Non-pigmented ciliary epithelial cell (primary cell): ENCODE measurements at places on chromosomes 3 and 15.

GRCh38 chr15:69808756-69809155, 289.0 kb downstream of the TLE3 start:
- no peak for DNase-seq

DNA sequence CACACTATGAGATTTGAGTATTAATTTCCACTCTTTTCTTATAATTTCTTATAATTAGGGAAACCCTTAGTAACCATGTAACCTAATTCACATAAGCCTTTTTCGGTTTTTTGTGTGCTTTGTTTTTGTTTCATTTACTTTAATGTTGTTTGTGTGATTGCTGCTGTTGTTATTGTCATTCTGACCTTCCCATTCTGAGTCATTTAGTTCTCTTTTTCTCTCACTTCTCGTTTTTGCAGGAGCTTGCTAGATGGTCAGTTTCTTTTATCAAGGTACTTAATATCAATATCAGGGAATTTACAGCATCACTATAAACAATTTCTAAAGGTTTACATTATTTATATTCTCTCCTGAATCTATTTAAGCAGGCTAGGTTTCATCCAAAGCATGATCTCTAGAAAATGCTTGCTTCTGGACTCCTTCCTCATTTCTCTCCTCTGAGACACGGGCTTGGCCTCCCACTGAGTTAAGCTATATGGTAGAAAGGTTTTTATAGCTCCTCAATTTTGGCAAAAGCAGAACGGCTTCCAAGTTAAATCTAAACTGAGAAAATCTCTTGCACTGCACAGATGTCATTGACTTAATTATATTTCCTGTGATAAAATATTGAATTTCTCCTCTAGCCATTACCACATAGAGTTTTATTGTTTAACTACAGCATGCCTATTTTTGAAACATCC, 534.2 kb downstream of the NSUN3 start:
- DNase-seq = no peak

GRCh38 chr3:183493296-183494045, 62.0 kb downstream of the KLHL6 start:
- DNase-seq = no peak

DNA sequence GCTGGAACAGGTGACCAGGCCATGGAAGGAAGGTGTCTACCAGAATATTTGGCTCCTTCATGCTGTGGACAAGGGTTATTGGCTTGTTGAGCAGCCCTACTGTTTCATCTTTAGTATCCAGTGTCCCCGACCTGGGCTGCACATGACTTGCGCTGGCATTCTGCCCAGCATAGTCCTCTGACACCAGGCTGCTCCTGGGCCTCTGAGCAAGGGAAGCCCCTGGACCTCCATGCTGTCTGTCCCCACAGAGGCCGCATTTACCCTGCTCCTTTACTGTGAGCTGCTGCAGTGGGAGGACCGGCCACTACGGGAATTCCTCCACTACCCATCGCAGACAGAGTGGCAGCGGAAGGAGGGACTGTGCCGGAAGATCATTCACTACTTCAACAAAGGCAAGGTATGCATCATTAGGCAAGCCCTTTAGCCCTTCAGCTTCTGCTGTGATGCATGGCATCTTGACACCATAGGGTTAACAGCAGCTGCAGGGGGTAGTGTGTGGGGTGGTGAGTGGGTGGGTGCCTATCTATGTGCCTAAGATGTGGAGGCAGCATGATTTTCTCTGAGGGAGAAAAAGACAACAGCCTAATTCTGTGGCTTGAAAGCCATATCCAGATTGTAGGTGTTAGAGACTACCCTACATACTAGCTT, 44.0 kb upstream of the MANF start:
- no peak for DNase-seq

- DNase-seq = no peak
Measured at GRCh38 chr3:14539384-14539741, 779 bp downstream of the GRIP2 start.

- no peak for DNase-seq
Measured at GRCh38 chr3:69647511-69648110, 91.7 kb upstream of the MITF start.

- DNase-seq = no peak
Measured at GRCh38 chr15:25710184-25710583, 152.9 kb downstream of the ATP10A start.

GRCh38 chr3:51393564-51393963, 2.5 kb downstream of the RBM15B start:
- no peak for DNase-seq

DNA sequence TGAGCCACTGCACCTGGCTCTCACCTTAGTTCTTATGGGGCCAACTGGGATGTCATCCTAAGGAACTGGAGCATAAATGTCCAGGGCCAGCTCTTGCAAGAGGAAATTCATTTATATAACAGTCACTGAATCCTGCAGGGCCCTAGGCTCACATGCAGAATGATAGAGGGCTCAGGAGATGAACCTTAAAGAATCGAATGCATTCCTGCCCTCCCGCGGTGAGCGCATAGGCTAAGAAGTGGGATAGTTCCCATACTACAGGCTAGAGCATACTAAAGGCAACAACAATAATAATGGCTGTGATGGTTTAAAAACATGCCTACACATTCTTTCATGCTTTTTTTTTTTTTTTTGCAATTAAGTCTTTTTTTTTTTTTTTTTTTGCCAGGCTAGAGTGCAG, 17.1 kb upstream of the CSRNP1 start:
- no peak for DNase-seq

- no peak for DNase-seq
Measured at GRCh38 chr15:92619145-92620101, 36.2 kb downstream of the FAM174B start.

GRCh38 chr3:138875096-138875753, 40.5 kb upstream of the PIK3CB start:
- no peak for DNase-seq

DNA sequence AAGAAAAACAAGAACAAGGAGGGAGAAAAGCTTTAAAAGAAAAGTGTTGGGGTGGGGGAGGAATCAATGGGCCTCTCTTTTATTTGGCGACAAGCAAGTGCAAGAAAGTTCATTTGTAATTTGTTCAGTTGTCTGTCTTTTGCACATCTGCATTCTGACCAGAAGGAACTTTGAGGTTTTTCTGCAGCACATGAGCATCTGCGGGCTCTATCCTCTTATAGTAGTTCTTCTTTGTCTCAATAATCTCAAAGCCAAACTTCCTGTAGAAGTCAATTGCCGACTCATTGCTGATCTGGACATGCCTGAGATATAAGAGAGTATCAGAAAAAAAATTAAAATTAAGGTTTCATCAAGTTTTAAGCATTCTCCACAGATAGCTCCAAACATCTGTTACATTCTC, 24.4 kb downstream of the NAA50 start:
- no peak for DNase-seq

DNA sequence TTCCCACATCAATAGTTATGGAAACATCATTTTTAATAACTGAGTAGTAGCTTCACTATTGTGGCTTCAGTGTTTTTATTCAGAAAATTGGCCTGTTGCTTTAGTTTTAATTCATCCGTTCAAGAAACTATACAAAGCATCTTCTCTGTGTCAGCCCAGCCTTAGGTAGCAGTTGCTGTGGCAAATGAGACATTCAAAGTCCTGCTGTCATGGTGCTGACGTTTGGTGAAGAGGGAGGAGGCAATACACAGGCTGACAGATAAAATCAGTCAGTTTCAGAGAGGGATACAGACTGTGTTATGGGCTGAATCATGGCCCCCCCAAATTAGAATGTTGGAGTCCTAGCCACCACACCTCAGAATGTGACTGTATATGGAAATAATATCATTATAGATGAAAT, 56.5 kb downstream of the SLC7A14 start:
- no peak for DNase-seq

DNA sequence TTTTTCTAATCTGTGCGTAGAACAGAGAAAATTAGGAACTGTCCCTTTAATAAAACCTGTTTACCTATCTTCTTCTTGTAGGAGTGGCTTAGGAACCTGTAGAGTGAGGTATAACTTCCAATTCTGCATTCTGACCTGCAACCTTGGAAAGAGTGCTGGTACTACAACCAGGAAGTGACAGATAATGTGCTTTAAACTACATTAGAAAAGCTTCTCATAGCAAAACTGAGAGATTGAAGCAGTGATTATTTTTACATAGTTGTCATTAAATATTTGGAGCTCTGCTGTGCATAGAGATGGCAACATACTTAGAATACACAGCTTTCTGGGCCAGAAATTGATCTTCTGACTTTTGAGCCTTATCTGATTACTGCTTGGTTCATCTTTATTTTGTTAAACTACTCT, 50.4 kb upstream of the ZDHHC23 start:
- no peak for DNase-seq

- DNase-seq = no peak
Measured at GRCh38 chr15:79540551-79540950, 108.4 kb downstream of the MINAR1 start.

- no peak for DNase-seq
Measured at GRCh38 chr15:57290826-57291225, 85.5 kb upstream of the CGNL1 start.

DNA sequence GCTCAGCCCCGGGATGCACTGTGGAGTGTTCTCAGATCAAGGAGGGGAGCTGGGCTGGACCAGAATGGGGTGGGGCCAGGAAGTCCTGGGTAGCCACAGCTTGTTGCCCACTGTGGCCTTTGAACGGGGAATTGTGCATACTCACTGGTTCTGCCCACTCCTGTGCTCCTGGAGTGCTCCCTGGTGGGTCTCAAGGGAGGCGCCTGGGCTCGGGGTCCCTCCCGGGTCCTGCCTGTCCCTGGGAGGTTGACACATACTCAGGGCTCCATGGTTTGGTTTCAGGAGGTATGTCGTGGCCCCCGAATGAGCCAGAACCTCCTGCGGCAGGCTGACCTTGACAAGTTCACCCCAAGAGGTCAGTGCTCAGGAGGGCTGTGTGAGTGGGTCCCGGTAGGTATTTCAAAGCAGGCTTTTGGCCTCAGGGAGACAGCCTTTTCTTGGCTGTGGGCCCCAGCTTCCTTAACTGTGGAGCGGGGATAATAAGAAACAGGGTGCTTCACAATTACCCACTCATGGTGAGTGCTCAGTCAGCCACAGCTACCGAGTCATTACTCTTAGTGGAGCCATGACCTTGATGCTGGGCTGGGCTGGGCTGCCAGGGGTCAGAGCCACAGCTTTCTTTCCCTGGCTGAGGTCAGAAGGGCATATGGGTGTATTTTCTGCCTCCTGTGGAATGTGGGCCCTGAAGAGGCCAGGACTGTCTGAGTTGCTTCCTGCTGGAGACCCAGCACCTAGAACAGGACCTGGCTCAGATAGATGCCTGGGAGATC, 7.6 kb downstream of the DNAH1 start:
- no peak for DNase-seq

- DNase-seq = no peak
Measured at GRCh38 chr15:56385908-56386307, 20.7 kb downstream of the TEX9 start.

DNA sequence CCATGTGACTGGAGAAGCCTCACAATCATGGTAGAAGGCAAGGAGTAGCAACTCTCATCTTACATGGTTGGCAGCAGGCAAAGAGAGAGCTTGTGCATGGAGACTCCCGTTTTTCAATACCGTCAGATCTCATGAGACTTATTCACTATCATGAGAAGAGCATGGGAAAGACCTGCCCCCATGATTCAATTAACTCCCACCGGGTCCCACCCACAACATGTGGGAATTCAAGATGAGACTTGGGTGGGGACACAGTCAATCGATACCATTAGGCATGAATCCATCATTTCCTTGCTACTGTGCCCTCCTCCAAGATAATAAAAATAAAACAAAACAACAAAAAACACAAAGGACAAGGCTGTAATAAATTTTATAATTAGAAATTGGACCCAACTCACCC, 384.7 kb upstream of the MEIS2 start:
- DNase-seq = no peak

DNA sequence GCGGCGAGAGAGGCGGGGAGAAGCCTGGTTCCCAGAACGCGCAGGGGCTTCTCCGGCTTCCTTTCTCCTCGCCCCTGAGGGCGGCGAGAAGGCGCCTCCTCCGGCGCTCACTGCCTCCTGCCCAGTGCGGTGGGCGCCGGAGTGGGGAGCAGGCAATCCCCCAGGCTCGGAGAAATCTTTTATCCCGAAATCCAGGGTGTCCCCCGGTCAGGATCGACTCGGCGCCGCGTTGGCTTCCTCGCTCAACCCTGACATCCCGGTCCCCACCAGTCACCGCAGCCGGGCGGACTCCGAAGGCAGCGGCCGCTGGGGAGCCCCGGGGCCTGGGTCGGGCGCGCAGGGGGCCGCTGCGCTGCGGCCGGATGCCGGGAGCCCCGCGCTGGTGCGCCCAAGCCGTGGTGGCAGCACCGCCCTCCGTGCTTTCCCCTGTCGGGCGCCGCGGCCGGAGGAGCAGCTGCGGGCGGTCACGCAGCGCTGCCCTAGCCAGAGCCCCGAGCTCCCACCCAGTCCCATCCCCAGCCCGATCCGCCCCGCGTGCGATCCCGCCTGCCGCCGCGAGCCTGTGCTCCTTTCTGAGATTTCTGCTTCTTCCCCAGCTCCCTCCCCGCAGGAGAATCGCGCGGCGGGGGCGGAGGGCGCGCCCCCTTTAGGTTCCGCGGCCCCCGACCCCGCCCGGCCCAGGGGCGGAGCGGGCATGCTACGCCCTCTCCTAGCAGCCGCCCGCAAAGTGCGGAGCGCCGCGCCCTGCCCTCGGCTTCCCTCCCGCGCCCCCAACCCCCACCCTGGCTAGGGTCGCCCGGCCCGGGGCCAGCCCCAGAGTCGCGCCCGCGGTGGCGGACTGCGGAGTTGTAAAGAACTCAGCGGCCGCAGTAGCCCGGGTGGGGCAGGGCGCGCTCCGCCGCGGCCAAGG, 683 bp upstream of the CACNA2D3 start:
- DNase-seq = no peak

- no peak for DNase-seq
Measured at GRCh38 chr3:51670823-51671733, at the start of gene TEX264. TSS of gene TEX264 (plus strand) at chr3:51671252. CDS start at chr3:51674305, 3,053 bp downstream.

- no peak for DNase-seq
Measured at GRCh38 chr3:193824365-193824764, 231.4 kb downstream of the OPA1 start.

- no peak for DNase-seq
Measured at GRCh38 chr3:154119951-154120350, 1.2 kb upstream of the ARHGEF26 start.

- no peak for DNase-seq
Measured at GRCh38 chr3:45993421-45994027, 2.1 kb downstream of the FYCO1 start.

- no peak for DNase-seq
Measured at GRCh38 chr15:68541743-68542142, 37.0 kb upstream of the CORO2B start.

DNA sequence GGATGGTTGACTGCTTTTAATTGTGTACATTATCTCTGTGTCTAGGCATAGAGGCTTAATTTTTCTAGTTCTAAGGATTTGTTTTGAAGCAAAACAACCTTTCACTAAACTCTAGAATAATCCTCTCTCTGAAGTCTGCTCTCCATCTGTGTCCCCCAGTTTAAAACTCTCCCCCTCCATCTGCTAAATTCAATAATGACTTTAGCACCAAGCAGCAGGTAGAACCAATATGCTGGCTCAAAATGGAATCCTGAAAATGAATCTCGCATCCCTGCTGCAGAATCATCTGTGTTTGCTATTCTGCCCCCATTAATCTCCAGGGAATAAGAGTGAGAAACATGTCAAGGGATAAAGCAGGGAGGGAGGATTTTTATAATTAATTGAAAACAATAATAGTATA, 111.8 kb downstream of the TUSC7 start:
- DNase-seq = no peak

GRCh38 chr3:13517253-13517977, 31.5 kb upstream of the FBLN2 start:
- no peak for DNase-seq
